ENCODE measurements at places on chromosomes 4 and X.

- peak; percentile 57 for DNase-seq
These were observed 517.4 kb downstream of the RPA4 start for GRCh38 chrX:97401154-97401553.

DNA sequence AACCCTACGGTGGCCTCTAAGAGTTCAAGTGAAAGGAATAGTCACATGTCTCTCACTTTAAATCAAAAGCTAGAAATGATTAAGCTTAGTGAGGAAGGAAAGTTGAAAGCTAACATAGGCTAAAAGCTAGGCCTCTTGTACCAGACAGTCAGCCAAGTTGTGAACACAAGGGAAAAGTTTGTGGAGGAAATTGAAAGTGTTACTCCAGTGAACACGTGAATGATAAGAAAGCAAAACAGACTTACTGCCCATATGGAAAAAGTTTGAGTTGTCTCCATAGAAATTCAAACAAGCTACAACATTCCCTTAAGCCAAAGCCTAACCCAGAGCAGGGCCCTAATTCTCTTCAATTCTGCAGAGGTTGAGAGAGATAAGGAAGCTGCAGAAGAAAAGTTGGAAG lies 51.5 kb upstream of the RAB9B start:
- DNase-seq = no peak

- DNase-seq = peak; percentile 45
These were observed 252.3 kb downstream of the ARHGAP10 start for GRCh38 chr4:147984065-147984777.

DNA sequence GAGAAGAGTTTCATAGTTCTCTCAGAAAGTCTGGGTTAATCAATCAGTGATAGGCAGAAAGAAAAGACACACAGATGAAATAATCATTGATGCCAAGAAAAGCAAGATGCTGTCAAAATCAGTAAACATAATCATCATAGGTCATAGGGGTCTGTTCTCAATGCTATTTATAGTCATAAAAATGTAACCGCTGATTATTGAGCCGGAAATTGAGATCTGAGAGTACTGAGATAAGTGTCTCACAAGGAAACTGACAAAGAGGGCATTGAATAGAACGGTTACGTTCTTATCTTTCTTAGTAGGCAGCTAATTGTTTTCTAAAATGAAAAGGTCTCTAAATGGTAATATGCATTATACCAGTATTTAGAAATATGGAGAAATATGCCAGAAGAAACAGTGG lies 1686.1 kb upstream of the AGA start:
- no peak for DNase-seq

DNA sequence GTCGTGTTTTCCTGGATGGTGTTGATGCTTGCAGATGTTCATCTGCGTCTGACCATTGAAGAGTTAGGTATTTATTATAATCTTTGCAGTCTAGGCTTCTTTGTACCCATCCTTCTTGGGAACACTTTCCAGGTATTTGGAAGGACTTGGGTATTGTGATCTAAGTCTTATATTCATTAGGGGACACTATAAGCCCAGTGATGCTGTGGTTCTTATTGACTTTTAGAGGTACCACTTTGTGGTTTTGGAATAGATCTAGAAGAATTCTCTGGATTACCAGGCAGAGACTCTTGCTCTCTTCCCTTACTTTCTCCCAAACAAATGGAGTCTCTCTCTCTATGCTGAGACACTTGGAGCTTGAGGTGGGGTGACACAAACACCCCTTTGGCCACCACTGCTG lies 41.6 kb downstream of the AFM start:
- no peak for DNase-seq

DNA sequence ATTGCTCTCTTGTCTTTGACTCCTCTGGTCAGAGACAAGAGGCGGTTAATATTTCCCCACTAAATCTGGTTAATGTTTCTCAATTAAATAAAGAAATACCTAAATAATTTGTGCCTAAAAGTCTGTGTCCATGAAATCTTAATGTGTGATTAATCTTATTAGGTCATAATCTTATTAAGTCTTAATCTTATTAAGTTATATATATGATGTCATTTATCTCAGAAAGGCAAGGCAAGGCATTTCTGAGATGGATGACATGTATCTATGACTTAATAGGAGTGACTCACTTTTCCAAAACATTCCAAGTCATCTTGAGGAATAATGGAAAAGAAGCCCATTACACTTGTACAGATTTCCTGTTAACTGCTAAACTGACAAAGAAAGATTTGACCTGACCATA lies 74.7 kb downstream of the TRAM1L1 start:
- DNase-seq = no peak

GRCh38 chr4:111546881-111547280 lies 598.4 kb upstream of the FAM241A start:
- no peak for DNase-seq

- no peak for DNase-seq
These were observed 7.8 kb downstream of the UBA1 start for GRCh38 chrX:47201345-47201944.

DNA sequence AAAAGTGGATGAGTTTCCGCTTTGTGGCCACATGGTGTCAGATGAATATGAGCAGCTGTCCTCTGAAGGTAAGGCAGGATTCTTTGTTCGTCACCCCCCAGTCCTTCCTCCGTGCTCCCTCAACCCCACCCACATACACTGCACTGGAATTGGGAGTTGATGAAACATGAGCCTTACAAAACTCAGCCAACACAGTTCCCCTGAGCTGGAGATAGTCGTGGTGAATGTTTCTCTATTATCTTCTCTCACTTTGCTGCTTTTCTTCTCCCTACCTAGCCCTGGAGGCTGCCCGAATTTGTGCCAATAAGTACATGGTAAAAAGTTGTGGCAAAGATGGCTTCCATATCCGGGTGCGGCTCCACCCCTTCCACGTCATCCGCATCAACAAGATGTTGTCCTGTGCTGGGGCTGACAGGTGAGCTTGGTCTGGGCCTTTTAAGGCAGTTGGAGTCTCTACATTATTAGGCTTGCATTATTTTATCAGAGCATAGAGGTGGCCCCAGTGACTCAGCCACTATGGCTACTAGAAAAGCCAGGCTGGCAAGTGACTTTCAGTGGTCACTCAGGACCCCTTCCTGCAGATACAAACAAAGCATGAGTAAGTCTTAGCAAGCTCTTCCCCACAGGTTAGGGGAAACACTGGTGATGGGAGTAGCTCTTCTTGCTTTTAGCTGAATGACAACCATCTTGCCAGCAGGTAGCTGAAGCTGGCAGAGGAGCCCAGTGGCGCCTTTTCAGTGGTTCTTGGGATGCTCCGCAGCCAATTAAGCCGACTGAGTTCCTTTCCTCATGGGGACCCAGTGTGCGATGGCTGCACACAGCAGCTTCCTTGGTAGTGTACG lies 1.6 kb downstream of the RPL10 start:
- DNase-seq = peak; percentile 62

DNA sequence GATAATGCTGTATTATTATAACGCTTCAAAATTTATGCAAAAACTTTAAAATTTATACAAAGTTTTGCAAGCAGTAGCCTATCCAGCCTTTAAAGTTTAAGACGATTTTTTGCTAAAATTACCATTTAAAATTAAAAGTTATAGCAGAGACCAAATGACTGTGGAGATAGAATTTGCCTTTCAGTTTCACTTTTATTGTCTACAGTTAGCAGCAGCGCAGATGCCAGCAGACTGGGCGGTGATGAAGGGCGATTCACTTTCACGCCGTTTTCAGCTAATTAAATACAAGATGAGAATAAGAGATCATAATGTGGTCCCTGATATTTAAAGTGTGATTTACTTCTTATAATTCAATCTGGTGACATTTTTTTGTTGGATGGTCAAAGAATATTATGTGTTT lies 1381.5 kb upstream of the ADGRL3 start:
- DNase-seq = no peak

DNA sequence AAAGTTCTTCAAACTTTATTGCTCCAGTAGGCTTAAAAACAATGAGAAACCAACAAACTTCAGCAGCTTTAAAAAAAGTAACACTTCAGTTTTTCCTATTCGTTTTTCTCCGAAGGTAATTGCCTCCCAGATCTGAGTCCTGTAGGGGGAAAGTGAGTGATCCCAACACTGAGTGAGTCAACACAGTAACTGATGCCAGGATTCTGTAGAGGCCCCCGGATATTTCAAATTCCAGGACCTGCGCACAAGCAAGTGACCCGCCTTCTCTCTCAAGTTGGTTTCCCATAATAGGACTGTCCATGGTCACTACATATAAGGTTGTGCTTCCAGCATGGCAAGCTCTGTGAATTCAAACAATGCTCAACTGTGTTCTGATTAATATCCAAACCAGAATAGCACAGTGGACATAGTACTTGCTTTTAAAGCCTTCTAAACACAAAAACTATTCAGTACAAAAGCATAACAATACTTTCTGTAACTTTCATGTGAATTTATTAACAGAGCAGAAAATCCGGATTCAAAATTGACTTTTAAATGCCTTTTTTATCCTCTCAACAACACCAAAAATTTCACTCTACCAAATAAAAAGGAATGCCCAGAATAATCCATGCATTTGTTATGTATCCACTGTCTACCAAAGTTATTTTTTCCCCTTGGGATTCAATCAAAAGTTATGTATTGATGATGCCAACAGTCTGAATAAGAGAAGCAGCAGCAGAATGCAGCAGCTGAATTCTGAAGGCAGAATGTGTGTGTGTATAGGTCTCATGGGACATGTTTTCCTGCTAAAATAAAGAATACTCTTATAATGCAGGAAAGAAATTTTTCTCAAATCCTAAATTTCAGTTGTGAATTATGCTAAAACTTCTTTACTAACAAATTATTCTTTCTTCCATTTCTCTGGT lies at the start of gene DMD:
DMD (minus strand) TSS at position 194 of the 905 bp plus-strand sequence. CDS start 237 bp downstream, outside the sequence.
- no peak for DNase-seq

- DNase-seq = no peak
These were observed 9.0 kb downstream of the USO1 start for GRCh38 chr4:75733369-75733768.

DNA sequence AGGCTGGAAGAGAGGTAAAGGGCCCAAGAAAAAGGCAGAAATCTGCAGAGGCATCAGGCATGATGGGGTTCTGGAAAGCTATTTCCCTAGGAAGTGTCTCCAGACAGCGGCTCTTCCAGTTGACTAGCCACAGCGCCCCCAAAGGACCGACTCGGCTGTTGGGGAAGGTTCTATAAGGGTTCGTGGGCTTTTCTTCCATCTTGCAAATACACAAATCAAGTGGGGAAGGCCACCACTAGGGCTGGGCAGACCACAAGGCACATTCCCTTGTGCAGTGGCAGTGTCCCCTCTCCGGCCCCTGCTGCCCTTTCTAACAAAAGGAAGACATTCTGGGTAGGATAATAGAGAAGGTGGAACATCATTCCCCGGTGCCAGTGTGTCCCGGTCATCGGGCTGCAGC lies 18.2 kb downstream of the BCOR start:
- DNase-seq = no peak

DNA sequence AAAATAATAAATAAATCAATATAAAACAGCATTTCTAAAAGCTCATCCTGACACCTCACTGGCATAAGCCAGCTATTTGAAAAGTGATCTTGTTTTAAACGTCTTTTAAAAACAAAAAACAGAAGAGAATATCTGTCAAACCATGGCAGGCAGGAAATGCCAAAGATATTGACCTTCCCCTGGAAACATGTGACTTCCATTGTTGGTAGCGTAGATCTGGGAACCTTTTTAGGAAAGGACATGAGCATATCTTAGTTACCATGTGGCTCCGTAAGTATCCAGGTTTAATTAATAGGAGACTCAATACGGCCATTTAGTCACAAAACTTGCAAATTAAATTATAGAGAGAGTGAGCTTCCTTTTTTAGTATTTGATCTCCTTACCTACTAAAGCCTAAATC lies 83.0 kb upstream of the KLHL4 start:
- DNase-seq = no peak

DNA sequence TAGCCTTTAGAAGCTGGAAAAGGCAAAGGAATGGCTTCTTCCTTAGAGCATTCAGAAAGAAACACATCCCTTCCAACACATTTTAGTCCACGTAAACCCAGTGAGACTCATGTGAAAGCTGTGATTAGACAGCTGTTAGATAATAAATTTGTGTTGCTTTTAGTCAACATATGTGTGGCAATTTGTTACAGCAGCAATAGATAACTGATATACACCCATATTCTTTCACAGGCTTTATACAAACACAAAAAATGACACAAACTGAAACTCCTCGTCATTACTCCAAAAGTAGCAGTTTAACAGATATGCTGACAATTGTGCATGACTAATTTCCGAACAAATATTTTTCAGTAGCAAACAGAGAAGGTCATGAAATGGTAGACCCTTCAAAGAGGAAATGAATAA lies 65.3 kb downstream of the ANTXR2 start:
- DNase-seq = no peak

- no peak for DNase-seq
These were observed 6.9 kb upstream of the NSD2 start for GRCh38 chr4:1864076-1865008.

GRCh38 chr4:1517592-1518411 lies 111.6 kb upstream of the NKX1-1 start:
- DNase-seq = no peak

- DNase-seq = no peak
These were observed 75.6 kb downstream of the COX18 start for GRCh38 chr4:72993876-72994275.

GRCh38 chrX:10133980-10134676 lies 22.6 kb upstream of the CLCN4 start:
- no peak for DNase-seq
